Stimulated activated CD8-positive, alpha-beta memory T cell treated with anti-CD3 and anti-CD28 coated beads, Interleukin-4, amount 100 ng/mL, for 1 hour (primary cell): ENCODE measurements at places on chromosomes 3 and 15.

DNA sequence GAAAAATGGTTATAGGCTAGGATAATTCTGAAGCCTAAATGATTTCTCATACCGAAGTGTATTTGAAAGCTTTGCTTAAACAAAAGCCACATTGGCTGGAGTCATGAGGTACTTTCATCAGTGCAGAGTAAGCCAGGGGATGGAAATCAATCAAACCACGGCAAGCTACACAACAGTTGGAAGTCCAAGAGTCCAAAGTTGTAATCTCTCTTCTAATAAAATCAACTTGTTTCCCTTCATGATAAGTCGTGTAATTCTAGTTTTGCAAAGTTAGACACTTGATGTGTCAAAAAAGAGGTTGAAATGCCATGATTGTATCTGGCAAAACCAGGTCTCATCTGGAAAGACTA, 250.5 kb upstream of the VEPH1 start:
- no peak for DNase-seq

DNA sequence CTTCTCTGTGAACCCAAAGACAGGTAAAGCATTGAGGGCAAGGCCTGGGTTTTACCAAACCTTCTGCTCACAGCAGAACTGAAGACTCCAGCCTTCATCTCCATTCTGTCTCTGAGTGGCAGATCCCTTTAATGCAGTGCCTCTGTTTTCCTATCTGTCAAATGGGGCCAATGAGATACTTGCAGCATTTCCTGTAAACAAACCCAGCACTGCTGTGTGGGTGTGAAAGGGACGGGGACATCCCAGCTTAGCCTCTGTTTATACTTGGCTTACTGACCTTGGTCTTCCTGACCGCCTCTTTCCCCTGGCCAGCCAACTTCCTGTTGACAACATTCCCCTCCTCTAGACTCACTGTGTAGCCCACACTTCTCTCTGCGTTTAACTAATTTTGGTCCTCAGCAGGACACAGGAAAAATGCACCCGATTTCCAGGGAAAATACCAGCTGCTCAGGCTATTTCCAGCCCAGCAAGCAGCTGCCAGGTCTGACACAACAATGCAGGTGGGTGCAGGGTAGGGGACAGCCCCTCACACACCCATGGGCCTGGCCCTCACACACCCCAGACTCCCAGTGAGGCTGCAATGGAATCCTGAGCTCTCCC, 105.9 kb upstream of the HERC1 start:
- DNase-seq: no peak

DNA sequence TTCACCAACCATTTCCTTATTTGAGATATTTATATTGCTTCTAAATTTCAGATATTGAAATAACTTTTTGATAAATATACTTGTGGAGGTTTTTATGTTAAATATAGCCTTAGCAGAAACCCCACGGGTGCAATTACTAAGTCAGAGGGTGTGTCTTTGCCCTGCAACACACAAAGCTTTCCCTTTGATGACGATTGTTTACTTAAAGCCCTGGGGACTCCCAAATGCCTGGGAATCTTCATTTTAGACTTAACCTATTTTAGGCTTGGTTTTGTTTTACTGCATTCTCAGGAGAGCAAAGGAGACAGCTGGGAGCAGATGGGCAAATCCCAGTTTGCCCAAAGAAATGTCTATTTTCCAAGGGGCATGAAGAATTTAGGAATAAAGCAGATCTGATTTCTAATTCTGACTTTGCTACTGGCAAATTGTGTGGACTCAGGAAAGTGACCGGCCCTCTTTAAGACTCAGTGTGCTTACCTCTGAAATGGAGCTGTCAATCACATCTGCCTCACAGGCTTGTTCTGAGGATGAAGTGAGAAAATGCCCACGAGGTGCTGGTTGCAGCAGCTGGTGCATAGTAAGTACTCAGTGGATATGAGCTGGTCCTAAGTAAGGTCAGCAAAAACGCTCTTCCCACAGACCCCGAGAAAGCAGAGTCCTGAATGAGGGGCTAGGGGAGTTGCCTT, 49.3 kb upstream of the CA12 start:
- DNase-seq: no peak

DNA sequence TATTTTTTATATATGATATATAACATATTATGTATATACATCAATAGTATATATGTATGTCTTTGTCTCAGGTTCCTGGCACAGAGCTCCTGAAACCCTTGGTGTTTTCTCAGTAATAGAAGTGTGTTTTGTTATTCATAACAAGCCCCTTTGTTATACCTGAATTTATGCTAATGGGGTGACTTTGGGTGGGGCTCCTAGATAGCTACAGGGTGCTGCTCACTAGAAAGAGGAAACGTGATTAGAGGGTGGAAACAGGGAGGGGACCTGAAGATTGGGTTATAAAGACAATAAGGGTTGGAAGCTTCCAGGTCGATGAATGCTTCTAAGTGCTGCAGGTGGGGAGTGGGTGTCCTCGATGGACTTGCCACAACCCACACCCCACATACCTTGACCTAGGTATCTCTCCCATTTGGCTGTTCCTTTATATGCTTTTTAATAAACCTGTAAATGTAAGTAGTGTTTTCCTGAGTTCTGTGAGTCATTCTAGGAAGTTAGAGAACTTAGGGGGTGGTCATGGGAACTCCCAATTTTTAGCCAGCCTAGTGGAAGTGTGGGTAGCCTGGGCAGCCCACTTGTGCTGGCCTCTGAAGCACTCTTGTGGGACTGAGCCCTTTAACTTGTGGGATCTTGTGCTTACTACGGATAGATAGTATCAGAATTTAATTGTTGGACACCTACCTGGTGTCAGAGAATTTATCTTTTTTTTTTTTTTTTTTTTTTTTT, 36.9 kb upstream of the C15orf39 start:
- DNase-seq: no peak

DNA sequence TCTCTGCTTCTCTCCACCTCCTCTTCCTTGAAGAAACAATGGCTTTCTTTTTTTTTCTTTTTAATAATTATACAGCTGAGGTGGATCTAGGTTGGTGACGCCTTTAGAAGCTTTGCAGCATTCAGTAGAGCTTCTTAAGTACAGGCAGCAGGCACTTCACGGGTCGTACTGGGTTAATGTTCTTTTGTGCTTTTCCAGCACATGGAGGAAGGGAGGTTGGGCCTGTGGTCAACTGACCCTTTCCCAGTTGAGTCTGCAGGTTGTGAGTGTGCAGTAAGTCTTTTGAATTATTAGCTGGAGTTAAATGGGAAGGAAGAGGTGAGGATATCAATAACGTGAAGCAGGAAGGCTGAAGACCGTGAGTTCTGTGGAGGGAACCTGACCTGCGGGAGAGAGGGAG, 7.0 kb downstream of the TRAK1 start:
- DNase-seq: no peak

- no peak for DNase-seq
These were observed 10.5 kb downstream of the PTH1R start for GRCh38 chr3:46887980-46888494.

GRCh38 chr3:13379201-13379830, 40.8 kb downstream of the NUP210 start:
- no peak for DNase-seq

DNA sequence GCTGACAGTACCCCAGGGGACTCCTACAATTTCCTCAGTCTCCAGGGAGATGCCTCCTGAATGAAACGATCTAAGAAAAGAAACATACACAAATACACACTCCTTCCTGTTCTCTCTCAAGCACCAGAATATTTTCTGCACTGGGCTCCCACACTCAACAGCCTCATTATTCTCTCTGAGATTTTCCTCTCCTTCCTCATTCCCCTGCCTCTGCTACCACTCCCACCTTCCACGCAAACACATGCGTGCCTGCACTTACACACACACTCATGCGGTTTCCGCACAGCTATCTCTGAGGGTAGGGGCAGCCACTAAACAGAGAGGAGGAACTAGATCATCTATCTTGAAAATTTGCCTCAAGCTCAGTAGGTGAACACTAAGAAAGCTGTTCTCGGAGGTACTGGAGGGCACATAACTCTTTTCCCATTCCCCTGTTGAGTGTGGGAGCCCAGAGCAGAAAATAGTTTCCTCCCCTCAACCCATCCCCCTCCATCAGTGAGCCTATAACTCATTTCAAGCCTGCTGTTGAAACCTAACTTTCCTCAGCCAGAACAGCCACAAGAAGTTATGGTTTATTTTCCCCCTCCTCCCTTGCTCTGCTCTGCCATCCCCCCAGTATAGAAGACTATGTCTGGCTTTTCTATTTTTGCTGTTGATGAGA, 30.5 kb upstream of the TIPARP start:
- DNase-seq: no peak

- DNase-seq: no peak
These were observed 394.0 kb downstream of the FOXP1 start for GRCh38 chr3:71189480-71189879.

DNA sequence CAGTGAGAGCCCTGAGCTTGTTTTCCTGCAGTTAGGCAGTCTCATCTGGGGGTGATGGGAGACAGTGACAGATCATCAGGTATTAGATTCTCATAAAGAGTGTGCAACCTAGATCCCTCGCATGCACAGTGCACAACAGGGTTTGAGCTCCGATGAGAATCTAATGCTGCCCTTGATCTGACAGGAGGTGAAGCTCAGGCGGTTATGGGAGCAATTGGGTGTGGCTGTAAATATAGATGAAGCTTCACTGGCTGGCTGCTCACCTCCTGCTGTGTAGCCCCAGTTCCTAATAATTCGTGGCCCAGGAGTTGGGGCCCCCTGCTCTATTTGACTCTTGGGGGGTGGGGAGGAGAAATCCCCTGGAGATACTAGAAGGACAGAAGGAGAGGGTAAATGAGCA, 309.4 kb upstream of the STT3B start:
- DNase-seq: no peak

GRCh38 chr15:66912001-66912400, 153.4 kb upstream of the SMAD3 start:
- DNase-seq: no peak

GRCh38 chr3:24447836-24448235, 46.8 kb downstream of the THRB start:
- DNase-seq: no peak

DNA sequence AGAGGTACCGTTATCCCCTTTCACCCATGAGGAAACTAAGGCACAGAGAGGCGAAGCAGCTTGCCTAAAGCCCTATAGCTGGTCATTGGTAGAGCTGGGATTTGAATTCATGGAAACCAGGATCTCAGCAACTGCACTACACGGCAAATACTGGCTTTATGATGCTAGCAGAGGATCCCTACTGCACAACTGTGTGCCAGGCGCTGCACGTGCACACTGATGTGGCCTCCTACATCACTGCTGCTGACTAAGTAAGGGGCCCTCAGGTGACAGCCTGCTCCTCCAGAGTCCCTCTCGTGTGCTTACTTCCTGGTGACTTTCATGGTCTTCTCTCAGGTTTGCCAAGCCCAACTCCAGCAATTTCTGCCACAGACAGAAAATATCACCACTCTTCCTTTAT, 3.4 kb upstream of the POLG start:
- no peak for DNase-seq

DNA sequence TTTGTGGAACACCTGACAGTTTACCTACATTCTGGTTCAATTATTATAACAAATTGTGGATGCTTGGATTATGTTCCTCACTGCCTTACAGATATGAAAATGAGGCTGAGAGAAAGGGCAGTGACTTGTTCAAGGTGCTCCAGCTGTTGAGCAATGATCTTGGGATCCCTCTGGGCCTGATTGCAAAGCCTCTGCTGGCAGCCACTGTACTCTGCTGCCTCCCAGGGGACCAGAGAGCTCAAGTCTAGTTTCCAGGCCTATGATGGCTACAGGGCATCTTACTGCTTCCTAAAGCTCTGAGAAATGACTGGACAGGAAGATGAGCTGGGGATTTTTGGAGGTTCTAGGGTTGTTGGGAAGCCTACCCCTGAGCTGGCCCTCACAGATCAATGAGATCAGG, 2.3 kb upstream of the SHC4 start:
- DNase-seq: no peak

DNA sequence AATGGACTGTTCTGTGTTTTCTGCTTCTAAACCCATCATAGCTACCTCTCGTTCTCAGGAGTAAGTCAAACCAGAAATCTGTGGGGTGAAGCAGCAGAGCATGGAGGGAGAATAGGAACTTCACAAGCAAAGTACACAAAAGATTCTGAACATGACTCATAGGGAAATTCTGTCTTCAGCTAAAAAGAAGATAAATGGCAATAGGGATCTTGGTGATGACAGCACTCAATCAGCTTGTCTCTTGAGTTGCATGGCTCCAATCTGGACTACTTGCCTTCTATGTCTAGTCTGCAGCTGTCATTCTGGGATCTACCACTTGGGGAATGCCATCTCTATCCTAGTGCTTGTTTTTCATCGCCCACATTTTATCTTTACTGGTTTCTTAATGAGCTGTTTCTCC, 13.5 kb upstream of the GRAMD1C start:
- DNase-seq: no peak
